ENCODE measurements at places on chromosomes 1 and 21.
A peak's percentile ranks its signal among the peaks of the same experiment; 100 is the strongest.

DNA sequence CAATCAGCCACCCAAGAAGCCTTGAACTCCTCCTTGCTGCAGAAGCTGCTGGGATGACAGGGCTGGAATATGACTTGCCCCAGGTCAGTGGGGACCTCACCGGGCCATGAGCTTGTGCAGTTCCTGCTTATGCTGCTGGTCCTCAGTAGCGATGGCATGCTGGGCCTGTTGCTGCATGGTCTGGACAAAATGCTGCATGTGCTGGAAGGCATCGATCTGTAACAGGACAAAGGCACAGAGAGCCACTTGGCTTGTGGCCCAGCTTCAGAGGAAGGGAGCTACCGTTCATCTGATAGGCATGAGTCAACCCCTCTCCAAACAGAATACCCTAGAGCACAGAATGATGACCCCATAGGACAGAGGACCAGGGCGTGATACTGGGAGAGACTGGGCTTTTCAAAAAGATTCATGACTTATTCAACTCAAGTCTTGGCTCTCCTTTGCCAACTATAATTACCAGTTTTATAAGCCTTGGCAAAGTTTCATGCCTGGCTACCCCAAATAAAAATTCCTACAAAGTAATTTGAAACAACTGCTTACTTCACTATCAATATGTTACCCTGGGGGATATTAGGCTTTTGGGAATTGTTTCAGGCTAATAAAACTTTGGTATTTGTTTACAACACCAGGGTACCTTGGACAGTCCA, 34.7 kb upstream of the EXOSC10 start:
- DNase-seq, result no peak

DNA sequence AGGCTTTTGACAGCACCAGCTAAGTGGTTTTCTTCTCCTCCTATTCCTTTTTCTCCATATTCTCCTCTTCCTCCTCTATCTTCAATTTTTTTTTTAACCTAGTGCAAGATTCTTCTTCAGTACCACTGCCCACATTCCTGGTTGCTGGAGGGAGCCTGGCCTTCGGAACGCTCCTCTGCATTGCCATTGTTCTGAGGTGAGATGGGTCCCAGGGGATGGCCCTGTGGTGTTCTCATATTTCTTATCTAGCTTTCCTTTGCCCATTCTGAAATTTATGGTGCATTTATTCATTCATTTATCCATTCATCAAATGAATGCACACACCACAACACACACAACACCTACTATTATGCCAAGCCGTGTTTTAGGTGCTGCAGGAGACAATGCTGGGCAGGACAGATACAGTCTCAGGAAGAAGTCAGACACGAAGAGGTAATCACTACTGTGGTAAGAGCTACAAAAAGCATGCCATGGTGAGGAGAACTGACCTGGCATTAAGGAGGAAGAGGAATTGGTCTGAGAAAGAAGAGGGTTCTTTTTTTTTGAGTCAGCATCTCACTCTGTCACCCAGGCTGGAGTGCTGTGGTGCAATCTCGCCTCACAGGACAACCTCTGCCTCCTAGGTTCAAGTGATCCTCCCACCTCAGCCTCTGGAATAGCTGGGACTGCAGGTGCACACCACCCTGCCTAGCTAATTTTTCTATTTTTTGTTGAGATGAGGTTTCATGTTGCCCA, 47.5 kb upstream of the TDRD10 start:
- peak; percentile 61 for DNase-seq

GRCh38 chr1:157700305-157700704, 264 bp downstream of the FCRL3 start:
- DNase-seq, result no peak

- DNase-seq, result no peak
Observed at GRCh38 chr1:172630056-172630818, 28.7 kb upstream of the FASLG start.

- DNase-seq, result no peak
Observed at GRCh38 chr1:46406881-46407608, 12.9 kb downstream of the FAAH start.

DNA sequence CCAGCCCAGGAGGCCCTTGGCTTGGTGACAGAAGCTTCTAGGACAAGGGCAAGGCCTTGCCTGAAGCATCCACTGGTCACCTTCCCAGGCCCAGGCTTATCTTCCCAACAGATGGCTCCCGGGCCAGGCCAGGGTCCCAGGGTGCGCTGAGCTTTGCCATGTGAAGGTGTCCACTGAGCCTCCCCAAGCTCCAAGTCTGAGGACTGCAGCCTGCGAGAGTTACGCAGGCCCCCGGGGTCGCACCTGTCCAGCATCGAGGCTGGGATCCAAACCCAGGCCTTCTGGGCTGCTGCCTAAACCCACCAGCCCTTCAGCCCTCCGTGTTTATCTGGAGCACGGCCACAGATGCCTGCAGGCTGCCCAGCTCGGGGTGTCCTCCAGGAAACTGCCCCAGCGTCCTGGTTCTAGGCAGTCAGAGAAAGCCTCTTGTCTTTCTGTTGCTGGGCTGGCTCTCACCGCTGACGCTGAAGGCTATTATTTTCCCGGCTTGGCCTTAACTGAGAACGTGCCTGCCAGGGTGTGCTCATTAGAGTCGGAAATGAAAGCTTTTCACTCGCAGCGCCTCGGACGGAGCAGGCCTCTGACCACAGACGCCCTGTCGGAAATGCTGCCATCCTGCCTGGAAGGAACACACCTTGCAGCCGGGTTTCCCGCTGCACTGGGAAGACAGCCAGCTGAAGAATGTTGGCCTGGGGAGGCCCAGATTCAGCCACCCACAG, 71.4 kb downstream of the MEGF6 start:
- DNase-seq, result no peak

GRCh38 chr1:112284796-112285195, 111.2 kb upstream of the CTTNBP2NL start:
- no peak for DNase-seq

DNA sequence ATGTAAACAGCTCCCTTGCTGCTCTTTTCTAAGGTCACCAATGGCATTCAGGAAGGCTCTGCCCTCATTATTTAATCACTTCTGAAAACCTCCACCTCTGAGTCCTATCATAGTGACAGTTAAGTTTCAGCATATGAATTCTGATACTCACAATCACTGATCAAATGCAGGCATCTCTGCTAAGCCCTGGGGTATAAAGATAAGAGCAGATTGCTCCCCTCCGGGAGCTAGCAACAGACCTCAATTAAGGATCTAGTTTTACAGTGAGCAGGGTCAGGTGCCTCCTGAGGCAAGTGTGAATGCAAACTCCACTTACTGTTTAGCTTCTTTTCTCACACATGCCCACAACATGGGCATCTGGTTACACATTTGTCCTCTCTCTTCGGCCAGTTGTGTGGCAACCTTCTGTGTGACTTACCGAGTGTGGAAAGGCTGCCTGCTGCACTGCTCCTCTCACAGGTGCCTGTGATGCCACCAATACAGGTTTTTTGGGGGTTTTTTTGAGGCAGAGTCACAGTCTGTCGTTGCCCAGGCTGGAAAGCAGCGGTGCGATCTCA, 15.0 kb downstream of the IL10RB start:
- DNase-seq, result no peak

- no peak for DNase-seq
Observed at GRCh38 chr1:26794391-26794790, 6.6 kb downstream of the PIGV start.

DNA sequence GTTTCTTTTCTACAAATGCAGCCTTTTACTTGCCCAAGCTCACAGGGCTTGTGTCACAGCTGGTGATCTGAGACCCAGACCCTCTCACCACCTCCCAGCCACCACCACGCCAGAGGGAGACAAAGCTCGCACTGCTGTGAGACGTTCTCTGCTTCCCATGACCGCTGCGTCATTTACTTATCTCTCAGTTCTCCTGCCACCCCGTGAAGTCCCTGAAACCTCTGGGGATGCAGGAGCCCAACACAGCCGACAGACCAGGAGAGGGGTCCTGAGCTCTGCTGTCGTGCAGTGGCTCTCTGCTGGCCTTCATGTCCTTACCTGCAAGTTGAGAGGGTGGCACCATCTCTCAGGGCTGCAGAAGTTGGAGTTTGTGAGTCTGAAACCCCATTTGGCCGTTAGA, 77.7 kb downstream of the SLC16A1 start:
- no peak for DNase-seq

- no peak for DNase-seq
Observed at GRCh38 chr1:37020653-37021277, 13.6 kb downstream of the GRIK3 start.

- peak; percentile 91 for DNase-seq
Observed at GRCh38 chr1:1778663-1779319, 521 bp upstream of the NADK start.

GRCh38 chr1:145955436-145955835, 2.4 kb downstream of the LIX1L start:
- DNase-seq, result no peak

GRCh38 chr1:26543462-26543861, 13.9 kb downstream of the RPS6KA1 start:
- no peak for DNase-seq

GRCh38 chr1:110770832-110771231, 96.1 kb upstream of the KCNA3 start:
- no peak for DNase-seq

DNA sequence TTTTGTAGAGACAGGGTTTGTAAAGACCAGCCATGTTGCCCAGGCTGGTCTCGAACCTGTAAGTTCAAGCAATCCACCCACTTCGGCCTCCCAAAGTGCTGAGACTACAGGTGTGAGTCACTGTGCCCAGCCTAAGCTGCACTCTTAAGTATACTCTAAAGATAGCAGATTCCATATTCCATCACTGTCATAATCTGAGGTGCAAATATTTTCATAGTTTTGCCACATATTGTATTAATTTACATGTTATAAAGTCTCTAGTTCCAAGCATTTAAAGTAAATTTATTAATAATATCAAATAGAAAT, 121.3 kb downstream of the HFM1 start:
- DNase-seq, result no peak

DNA sequence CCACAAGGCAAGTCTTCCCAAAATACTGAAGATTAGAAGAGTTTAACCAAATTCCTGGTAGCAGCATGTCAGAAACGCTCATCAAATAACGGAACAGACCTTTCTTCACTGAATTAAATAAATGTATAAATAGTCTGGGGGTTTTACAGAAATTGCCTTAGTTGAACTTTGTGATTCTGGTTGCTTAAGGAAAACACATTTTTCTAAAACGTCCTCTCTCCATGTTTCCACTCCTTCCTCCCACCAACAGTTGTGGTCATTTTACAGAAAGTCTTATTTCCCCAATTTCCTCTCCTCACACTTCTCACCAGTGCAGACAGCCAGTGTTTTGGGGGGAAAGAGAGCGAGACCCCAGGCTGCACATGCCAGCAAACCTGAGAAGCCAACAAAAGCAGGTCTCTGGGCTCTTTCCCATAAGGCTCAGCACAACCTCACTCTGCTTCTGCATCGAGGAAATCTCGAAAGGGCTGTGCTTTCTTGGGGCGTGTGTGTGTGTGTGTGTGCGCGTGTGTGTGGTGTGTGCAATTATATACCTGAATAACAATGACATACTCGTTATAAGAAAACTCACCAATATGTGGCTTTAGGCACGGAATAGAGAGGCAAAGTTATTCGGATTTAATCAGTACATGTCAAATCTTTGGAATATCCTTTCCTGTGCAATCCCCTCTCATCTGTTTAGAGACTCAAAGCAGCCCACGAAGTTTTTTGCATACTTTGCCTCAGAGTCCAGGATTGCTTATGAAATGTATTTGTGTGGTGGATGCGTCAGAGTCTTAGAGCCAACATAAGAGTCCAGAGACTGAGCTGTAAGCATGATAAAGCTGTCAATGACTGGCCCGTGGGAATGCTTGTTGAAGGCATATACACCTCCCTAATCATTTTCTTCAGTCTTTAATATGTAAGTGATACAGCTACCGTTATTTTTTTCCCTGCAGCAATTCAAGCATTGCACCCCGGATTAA, 2.0 kb downstream of the KCNJ15 start:
- DNase-seq, result peak; percentile 82

DNA sequence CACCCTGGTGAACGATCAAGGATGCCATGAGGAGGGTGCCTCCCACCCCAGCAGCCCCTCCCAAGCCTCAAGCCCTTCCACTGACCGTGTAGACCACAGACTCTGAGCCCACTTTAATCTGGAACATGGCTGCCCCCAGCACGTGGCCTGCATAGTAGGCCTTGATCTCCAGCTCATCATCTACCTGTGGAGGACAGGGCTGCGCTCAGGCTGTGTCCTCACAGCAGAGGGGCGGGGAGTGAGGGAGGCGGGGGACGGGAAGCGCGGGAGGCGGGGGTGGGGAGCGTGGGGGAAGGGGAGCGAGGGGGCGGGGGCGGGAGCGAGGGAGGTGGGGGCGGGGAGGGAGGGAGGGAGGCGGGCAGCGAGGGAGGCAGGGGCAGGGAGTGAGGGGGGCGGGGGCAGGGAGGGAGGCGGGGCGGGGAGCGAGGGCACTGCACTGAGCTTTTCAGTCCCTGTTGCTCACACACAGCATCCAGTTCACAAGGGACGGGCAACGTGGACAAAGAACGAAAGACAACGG, 7.1 kb downstream of the PUSL1 start:
- DNase-seq, result no peak

- DNase-seq, result no peak
Observed at GRCh38 chr1:224182057-224182865, 779 bp upstream of the DEGS1 start.

DNA sequence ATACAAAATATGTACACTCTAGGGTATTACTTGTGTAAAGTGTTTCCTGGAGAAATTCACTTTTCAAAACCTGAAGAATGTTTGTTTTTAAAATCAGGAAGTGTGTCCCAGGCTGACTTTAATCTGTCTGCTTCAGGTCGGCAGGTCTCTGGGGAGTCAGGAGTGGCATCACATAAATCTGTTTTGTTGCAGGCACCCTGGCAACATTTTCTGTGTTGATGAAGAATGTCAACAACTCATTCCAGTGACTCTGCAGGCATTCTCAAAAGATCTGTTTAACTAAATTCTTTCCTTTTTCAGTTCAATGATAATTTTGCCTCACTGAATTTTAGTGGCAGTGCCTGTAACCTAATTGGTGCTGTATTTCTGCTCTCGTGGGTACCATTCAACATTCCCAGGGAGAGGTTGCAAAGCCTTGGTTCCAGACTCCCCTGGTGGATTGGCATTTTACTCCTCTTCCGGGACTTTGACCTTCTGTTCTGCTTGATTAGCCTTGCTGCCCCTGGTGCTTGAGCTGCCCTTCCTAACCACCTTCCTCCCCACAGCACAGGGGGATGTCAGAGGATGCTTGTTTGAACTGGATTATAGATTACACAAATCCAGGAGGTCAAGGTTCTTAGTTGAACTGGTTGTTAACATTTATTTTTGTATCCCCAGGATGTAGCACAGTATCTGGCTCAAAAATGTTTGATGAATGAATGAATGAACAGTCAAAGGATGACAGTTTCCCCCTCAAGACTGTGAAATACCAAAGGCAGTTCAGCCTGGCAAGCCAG, 55.4 kb upstream of the LPGAT1 start:
- DNase-seq, result no peak

DNA sequence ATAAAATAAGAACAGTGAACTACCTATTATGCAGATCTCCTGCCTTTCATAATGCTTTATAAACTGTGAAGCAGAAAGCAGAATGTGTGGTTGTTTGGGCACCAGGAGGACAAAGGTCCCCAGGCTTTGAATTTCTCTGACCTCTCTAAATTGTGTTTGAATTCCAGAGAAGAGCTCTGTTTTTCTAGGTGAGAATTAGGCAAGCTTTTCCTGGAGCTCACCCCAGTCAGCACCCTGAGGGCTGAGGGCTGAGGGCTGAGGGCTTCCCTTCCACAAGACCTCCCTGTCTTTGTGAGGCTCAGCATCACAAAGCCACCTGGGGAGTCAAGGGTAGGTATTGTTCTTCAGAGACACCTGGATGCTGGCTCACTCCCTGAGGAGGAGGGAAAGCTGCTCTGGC, 45.5 kb upstream of the LRIG2 start:
- DNase-seq, result no peak

- DNase-seq, result no peak
Observed at GRCh38 chr1:168134132-168134531, 2.6 kb downstream of the GPR161 start.

- no peak for DNase-seq
Observed at GRCh38 chr1:203282720-203283542, 22.4 kb upstream of the BTG2 start.

Data from inflammatory macrophage treated with lipopolysaccharide for 1 hour (primary cell).